NCI-H526 treated with DMSO at 0.1 percent for 48 hours (cell line): ENCODE measurements at places on chromosomes 3 and 15.

DNA sequence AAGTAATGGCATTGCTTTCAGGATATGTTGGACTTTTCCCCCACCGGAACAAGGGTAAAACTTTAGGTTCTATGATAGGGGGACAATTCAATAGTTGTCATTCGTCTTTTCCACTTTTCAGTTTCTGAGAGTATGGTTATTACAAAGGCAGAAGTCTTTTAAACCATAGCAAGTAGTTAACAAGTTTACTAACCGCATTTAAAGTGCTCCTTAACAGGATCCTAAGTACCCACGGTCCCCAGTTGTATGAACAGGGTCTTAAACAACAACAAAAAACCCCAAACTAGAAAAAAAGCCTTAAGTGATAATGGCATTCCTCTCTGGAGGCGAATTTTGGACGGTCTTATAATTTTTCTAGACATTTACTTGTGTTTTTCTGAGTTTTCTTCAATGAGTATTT lies 831 bp downstream of the IFT57 start:
- DNase-seq, result no peak

DNA sequence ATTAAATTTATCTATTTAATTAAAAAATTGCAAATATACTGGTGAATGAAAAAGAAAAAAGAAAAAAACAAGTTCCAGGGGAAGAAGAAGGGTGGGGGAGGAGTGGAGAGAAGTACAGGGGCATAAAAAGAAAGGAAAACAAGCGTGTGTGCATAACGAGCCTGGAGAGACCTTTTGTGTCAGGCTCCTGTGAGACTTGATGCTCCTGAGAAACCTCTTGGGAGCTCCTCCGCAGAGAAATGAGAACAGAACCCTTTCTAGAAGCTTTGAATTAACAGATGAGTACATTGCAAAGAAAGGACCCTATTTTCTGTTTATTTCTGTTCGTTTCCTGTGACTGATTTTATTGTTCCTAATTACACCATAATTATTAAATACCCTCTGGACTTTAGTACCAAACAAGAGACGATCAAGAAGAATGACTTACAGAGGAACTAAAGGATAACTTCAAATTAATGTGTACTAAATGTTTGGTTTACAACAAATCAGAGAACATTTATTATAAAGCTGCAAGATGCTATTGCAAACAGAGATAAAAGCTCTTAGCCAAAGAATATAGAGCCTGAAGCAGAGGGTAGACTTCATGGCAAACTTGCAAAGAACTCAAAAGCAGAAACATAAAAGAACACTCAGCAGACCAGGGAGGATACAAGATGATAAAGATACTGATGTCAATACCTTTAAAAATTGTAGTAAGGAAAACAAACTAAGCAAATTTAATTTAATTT lies 74.7 kb downstream of the DPPA2 start:
- DNase-seq, result no peak

DNA sequence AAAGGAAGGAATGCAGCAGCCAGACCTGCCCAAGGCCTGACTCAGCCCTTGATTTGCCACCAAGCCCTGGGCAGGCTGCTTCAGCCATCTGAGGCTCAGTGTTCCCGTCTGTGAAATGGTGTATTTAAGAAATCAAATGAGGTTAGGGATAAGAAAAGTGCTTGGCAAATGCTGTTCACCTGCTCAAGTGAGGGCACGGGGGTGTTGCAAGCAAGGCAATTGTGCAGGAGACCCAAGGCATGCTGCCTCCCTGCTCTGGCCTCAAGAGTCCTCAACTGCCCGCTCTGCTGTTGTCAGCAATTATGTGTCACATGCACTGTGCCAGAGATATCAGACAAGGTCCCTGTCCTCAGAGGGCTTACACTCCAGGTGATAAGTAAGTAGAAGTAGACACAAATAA lies 101.8 kb downstream of the TPRA1 start:
- no peak for DNase-seq

- no peak for DNase-seq
Observed at GRCh38 chr3:117728226-117728625, 1018.6 kb downstream of the TUSC7 start.

GRCh38 chr3:62145086-62145757 lies 228.1 kb downstream of the FEZF2 start:
- no peak for DNase-seq

- no peak for DNase-seq
Observed at GRCh38 chr15:65944404-65944803, 75.1 kb downstream of the RAB11A start.

GRCh38 chr3:11625376-11626083 lies 18.2 kb downstream of the VGLL4 start:
- DNase-seq, result no peak

GRCh38 chr3:148748283-148748682 lies 50.6 kb downstream of the AGTR1 start:
- DNase-seq, result no peak

DNA sequence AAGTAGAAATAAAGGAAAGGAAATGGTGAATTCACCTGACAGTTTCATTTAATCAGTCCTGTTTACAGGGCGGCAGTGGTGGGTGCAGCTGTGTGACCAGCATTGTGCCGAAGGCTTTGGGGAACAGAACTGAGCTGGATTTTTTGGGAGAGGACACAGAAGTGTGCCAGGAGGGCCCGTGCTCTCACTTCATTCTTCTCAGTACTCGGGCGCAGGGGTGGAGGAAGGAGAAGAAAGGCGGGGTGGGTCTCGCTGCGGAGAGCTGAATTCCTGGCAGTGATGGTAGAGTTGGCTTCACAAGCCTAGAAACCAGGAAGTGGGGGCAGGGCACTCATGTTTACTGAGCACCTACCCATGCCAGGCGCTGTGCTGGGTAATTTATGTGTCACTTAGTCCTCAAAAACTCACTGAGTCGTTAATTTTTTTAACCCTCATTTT lies 64.6 kb downstream of the CRTC3 start:
- no peak for DNase-seq

DNA sequence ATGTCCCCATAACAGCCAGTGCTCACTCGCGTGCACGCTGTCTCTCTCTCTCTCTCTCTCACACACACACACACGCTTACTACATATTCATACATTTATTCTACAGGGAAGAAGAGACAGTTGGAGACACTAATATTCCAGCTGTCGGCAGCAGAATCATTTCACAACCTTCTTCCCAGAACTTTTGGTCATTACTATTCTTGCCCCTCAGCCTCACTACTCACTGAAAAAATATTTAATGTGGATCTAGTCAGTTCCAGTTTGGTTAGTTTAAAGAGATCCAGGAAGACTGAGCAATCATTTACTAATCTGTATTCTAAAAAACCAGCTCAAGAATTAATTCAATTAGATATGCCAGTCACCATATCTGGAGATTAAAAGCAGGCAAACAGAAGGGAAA lies 394.9 kb downstream of the PTPRG start:
- no peak for DNase-seq

- DNase-seq, result no peak
Observed at GRCh38 chr3:195788711-195789581, 22.8 kb downstream of the MUC4 start.

DNA sequence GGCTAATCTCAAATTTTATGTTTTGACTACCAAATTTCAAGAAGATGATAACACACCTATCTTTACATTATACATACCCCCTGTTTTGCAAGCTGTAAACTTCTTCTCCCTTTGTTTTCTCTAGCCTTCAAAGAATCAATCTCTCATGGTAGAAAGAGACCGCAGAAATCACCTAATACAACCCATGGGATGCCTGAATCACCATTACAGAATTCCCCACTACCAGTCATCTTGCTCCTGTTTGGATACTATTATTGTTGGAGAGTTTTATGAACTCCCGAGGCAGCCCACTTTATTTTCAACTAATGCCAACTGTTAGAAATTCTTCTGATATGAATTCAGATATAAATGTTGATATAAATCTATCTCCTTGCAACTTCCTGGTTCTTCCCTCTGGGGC lies 110.9 kb downstream of the FRMD5 start:
- peak; percentile 63 for DNase-seq
